ENCODE measurements at places on chromosomes 13 and 19. TPM values are rescaled to one million over a fixed set of nuclear protein-coding genes. Genes with fewer than 3 reads are reported as not detected.

The CEACAM7 gene
- not detected for polyA plus RNA-seq

The CAPN12 gene
- not detected for polyA plus RNA-seq

The KLK12 gene
- polyA plus RNA-seq = not detected

The ARHGAP33 gene
- polyA plus RNA-seq = 10.9 TPM

The SLC1A6 gene
- 8.3 TPM for polyA plus RNA-seq

The ZNF726 gene
- polyA plus RNA-seq = 5.4 TPM

The ZNF43 gene
- 14.4 TPM for polyA plus RNA-seq

The TMEM59L gene
- polyA plus RNA-seq = 5.8 TPM

The CCDC122 gene
- polyA plus RNA-seq = 2.3 TPM

The KASH5 gene
- not detected for polyA plus RNA-seq

The ZNF136 gene
- 8.6 TPM for polyA plus RNA-seq

The ARHGEF18 gene
- 20.9 TPM for polyA plus RNA-seq

The CAMSAP3 gene
- polyA plus RNA-seq = not detected

The SPATA13 gene
- polyA plus RNA-seq = 4.1 TPM

The IRGC gene
- polyA plus RNA-seq = not detected

The TUBB4A gene
- polyA plus RNA-seq = 0.31 TPM

The MBD3L3 gene
- polyA plus RNA-seq = not detected

The FAM124A gene
- 1.6 TPM for polyA plus RNA-seq

The ALG5 gene
- 26.6 TPM for polyA plus RNA-seq

The ZNF230 gene
- 3.5 TPM for polyA plus RNA-seq
